ENCODE measurements at places on chromosomes 11 and 22.

GRCh38 chr11:11416917-11417316 lies 63.9 kb upstream of the CSNK2A3 start:
- DNase-seq, result no peak

DNA sequence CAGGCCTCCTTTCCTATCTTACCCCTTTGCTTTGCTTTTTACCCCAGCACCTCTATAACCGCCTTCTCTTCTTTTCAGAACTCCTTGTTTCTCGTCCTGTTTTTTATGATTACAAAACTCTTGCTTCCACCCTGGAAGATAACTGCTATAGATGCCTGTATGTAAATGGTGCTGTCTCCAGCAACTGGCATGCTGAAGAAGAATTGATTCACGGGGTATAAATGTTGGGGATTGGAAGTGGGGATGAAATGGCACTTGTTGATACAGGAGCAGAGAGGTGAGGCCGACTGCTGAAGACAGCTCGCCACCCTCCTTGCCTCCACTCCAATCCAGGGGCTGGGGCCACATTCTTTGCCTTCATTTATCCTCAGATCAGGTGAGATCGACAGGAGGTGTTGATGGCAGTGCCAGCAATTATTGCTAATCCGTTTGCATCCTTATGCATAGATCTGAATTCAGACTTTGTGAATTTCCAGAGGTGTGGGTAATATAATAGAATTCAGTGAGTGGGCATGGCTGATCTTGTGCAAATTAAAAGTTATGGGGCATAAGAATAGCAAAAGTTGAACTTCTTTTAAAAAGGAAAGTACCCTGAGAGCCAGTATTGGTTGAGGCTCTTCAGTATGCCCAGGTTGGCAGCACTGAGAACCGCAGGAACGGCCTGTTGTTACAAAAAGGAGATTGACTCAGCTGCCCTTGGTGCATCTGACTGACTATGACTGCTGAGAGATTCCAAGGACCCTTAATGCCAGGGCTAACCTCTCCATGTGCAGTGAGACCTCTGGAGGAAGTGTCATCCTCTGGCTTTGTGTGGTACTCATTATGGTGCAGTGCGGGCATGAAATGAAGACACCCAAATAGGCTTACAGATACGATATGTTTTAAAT lies 5.3 kb downstream of the NEAT1 start:
- DNase-seq, result no peak

DNA sequence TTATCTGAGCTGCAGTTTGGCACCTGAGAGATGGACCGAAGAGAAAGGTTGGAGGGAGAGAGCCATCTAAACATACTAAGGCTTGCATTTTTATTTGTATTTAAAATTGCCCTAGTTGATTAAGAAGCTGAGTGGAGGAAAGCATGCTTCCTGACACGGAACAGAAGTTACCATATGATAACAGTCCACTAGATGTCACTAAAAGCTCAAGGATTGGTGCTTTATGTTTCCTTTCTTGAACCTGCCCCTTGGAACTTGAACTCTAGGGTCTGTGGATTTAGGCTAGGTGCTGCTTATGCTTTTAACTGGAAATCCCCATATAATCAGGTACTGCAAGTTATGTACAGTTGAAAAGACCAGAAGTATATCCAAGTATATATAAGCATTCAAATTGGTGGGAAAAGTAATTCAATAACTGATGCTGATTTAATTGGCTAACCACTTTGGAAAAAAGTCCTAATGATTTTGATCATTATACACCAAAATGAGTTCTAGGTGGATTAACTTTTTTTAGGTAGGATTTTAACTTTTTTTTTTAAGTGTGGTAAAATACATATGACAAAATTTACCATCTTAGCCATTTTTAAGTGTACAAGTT lies 9.5 kb downstream of the RBMXL2 start:
- DNase-seq, result no peak

DNA sequence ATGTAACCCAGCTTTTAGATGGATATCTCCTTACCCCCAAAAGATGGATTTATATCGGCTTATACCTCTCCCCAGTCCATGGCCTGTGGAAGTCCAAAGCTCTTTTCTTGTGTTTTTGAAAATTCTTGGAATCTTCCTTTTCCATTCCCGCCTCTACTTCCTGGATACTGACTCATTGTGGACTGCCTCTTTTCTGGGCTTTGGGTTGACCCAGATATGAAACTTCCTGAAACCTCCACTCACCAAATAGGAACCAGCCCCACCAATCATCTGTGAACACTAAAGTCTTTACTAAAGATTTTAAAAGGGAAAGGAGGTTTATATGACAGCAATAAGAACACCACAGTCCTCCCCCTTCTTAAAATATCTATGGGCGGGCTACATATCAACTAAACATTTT lies 163.4 kb upstream of the SYN3 start:
- no peak for DNase-seq

- no peak for DNase-seq
Observed at GRCh38 chr11:6568191-6568918, 35.1 kb downstream of the RRP8 start.

GRCh38 chr11:116513894-116514293 lies 258.9 kb downstream of the BUD13 start:
- DNase-seq, result no peak

DNA sequence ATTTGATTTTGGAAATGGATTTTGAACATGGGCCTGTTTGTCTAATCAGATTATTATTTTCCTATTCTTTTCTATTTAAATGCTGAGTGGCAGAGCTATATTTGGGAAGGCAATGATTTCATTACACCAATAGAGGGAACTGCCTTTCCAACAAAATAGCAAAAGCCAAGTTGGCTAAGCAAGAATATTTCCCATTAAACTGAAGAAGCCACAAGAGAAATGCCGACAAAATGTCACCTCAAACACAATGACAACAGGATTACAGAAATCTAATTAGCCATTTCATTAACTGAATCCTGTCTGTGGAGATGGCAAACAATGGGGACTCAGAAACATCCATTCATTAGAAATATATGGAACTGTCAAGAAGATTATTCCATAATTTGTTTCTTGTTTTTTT lies 1593.1 kb upstream of the RAG2 start:
- DNase-seq, result no peak

GRCh38 chr22:17470880-17471500 lies 92.3 kb upstream of the SLC25A18 start:
- DNase-seq, result no peak

DNA sequence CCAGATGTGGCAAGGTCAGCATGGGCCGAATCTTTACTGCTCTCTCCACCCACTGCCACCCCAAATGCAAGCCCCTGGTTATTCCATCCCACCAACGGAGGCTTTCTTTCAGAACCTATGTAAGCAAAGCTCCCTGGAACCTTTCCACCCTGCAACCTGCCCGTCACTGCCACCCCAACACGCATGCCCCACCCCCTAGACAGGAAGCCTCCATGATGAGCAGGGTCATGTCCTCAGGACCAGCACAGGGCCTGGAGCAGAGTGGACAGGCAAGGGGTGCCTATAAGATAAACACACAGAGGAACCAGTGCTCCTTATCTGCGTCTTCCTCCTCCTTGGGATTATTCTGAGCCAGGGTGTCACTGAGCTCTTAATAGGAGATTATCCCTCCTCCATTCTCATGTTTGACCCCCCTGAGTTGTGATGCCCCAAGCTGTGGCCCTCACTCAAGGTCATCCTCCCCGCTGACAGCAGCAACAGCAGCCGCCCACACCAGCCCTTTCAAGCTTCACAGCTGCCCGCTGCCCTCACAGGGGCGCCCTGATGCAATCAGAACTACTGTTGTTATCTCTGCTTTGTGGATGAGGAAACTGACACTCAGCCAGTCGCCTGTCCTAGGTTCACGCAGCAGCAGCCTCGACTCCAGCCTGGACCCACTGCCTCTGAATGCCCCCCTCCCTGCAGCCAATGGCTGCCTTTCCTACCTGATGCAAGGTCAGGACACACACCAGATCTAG lies 647.3 kb downstream of the TBC1D22A start:
- no peak for DNase-seq

DNA sequence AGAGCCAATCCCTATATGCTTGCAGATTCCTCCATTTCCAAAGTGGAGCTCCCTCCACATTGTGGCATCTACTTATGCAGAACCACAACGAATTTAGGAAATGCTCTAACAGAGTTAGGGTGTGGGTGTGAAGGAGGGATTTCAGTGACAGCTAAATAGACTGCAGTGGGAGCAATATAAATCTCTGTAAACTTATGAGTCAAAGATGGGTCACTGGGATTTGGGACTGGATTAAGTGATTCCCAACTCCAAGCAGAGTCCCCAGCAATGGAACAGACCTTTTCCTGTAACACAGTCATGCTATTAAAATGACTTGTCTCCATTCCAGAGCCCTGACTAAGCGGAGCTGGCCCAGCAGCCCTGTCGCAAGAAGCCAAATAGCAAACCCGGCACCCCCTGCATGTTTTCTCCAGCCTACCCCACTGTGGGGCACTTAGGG lies 36.6 kb downstream of the RPL27A start:
- no peak for DNase-seq

- no peak for DNase-seq
Observed at GRCh38 chr11:12950670-12951069, 58.4 kb upstream of the RASSF10 start.

DNA sequence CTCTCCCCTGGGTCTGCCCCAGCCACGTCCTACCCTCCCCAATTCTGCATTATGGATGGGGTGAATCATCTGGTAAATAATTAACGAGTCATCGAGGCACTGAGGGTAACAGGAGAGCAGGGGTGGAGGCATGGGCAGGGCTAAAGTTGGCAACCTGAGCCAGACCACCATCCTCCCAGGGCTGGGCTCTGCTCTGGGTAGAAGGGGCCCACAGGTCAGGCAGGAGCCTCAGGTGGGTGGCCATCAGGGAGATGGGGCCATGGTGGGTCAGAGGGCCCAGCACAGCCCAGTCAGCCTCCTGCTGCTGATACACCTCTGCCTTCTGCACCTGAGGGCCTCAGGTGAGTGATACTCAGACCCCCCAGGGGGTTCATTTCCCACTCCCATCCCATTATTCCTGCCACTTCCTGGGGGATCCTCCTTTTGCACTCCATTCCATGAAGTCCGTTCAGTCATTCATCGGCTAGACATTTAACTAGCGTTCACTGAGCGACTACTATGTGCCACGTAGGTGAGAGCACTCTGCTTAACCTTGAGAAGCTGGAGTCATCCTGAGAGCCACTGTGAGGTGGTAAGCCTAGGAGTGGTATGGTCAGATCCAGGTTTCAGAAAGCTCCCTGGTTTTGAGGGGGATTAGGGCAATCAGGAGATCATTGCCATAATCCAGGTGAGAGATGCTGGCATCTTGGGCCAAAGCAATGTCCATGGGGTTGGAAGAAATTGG lies at the start of gene VSIG10L2:
Gene VSIG10L2, plus strand, starts transcription at position 248 of the 724 bp plus-strand sequence. Its CDS starts 12 bp downstream, at position 260.
- DNase-seq, result no peak

DNA sequence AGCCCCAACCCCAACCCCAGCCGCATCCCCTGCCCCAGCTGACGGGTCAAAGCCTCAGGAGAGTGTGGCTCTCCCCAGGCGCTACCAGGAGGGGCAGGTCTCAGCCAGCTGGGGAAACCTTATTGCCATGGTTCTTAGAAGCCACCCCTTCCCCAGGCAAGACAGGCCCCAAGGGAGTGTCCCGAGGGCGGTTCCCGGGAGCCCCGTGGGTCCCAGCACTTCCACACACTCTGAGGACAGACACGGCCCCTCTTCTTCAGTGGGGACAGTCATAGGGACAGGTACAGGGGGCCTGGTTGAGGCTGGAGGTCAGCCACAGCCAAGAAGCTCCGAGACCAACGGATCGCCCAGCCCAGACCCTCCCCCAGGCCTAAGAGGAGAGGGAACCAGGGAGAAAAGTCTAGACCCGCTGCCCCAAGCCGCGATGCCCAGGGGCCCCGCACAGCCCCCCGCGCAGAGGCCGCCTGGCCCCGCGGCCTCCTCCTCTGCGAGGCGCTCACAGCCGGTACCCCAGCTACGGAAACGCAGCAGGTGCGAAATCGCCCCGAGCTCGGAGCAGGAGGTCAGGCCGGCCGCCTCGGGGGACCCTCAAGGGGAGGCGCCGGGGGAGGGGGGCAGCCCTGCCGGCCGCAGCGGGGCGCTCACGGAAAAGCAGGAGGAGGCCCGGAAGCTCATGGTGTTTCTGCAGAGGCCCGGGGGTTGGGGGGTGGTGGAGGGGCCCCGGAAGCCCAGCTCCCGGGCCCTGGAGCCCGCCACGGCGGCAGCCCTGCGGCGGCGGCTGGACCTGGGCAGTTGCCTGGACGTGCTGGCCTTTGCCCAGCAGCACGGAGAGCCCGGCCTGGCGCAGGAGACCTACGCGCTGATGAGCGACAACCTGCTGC lies 2.6 kb downstream of the KLHDC7B start:
- DNase-seq, result peak; percentile 63

DNA sequence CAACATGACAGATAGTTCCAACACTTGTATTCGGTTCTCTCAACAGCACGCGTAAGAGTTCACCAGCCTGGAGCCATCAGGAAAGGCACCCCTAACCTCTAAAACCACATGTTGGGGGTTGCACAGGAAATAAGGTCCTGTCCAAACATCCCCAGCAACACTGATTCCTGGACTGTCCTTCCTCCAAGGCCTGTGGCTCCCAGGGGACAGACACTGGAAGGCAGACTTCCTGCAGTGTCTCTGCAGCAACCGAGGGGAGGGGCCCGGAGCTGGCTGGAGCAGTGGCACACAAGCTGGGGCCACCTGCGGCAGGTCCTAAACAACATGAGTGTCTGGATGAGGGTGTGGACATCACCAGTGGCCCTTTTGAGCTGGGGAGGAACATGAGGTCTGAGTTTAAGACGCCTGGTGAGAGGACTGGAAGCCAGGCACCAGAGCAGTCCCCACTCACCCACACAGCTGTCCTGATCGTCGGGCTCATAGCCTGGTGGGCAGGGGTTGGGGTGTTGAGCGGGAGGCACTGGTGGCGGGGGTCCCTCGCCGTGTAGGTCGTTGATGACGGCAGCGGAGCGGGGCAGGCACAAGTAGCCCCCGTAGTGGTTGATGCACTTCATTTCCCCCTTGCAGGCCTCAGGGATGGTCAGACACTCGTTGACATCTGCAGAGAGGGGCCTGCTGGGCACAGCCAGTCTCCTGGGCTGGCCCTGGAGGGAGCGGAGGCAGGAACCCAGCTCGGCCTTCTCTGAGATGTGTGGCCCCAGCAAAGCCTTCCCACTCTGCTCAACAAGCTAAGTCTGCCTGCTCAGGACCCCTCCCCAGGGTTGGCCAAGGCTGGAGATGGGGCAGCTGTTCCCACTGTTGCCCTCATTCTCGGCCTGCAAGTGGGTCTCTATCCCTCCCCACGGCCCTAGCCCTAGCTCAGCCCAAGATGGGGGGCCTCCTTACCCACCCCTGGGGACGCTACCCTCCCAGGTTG lies 1.6 kb downstream of the EFEMP2 start:
- no peak for DNase-seq

DNA sequence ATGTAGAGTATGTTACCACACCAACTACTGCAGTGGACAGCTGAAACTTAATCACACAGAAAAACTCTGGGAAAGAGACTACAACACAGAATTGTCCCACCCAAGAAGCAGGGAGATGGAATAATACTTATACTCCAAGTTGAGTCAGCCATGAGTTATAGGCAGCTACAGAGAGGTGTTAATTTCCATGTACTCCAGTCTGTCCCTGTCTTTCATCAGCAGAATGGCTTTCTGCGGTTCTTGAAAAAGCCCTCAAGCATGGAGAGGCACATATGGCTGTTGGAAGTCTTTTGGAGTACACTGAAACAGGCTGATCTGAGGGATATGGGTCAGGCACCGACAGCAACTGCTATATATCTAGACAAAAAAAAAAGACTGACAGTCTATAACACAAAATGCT lies 219.5 kb downstream of the DLG2 start:
- DNase-seq, result no peak

- no peak for DNase-seq
Observed at GRCh38 chr22:19840955-19841640, 13.6 kb downstream of the GNB1L start.

GRCh38 chr11:15318814-15319213 lies 204.1 kb downstream of the INSC start:
- DNase-seq, result no peak

Data from activated gamma-delta T cell treated with Interleukin-2 at 50 U/mL for 16 hours (primary cell).